Activated CD4-positive, CD25-positive, alpha-beta regulatory T cell (primary cell): ENCODE measurements at places on chromosomes 16 and 17.

DNA sequence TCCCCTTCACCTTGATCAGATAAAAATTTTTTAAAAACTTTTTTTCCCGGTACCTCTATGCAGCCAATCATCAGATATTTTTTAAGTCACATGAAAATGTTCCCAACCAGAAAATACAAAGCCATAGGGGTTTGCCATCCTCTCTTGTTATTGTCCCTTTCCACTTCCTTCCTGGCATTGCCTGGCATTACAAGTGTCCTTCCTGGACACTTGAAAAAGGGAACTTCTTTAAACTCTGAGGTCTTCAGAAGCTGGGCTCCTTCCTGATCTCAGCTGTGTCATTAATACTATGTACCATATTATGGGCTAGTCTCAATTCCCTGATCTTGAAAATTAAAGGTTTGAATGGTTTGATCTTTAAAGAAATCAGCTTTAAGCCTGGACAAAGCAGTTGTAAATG lies 64.9 kb downstream of the TEX14 start:
- no peak for DNase-seq

- no peak for DNase-seq
These were observed 537.7 kb downstream of the MAF start for GRCh38 chr16:79062821-79063220.

DNA sequence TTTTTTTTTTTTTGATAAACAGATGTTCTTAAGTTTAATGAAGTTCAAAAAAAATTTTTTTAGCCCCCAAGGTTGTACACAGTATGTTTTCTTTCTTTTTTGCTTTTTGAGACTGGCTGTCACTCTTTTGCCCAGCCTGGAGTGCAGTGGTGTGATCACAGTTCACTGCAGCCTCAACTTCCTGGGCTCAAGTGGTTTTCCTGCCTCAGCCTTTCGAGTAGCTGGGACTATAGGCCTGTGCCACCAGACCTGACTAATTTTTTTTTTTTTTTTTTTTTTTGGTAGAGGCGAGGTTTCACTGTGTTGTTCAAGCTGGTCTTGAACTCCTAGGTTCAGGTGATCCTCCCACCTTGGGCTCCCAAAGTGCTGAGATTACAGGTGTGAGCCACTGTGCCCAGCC lies 12.8 kb downstream of the ITGAE start:
- no peak for DNase-seq

GRCh38 chr17:35849469-35850348 lies 19.0 kb downstream of the HEATR9 start:
- peak; percentile 5 for DNase-seq

GRCh38 chr17:79364315-79365094 lies 246.3 kb downstream of the RBFOX3 start:
- no peak for DNase-seq

DNA sequence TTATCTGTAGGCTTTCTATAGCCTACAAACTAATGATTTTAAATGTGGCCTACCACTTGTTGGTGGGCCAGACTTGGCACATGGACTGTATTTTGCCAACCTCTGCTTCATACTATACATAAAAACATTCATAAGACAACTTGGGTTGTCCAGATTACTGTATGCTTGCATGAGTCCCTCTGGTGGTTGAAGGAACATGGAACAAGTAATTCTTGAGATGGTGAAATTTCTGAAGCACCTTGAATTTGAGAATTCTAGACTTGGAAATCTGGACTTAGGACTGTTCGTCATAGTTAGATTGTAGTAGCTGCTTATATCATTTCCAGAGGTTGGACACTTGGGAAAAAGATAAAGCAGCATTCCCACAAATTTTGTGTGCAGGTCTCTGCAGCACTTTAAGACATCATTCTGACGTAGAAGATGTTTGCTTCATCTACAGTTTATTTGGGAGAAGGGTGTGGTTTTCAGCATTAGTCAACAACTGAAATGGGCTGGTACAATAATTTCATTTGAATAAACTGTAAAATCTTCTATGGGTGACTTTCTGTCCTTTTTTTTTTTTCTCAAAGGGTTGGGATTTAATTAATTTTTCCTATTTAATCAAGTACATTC lies 31.2 kb downstream of the NFATC3 start:
- DNase-seq, result no peak

- DNase-seq, result no peak
These were observed 7.8 kb upstream of the SSTR2 start for GRCh38 chr17:73156887-73157520.

DNA sequence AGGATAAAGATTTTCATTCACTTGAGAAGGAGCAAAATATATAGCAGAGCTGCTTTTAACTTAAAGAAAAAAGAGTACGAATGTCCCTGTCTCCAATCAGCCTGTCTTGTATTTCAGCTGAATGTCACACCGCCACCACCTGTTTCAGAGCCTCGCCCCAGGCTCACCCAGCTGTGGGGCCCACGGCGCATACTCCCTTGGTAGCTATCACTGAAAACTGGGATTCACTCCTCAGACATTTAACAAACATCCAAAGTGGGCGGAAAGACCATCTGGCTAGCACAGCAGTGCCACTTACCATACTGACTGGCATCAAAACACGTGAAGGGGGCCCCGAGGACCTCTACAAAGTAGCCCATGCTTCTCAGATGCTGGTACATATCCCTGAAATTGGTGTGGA lies 25.4 kb upstream of the SLC38A8 start:
- no peak for DNase-seq

- DNase-seq, result no peak
These were observed 425.8 kb upstream of the ZFHX3 start for GRCh38 chr16:73473713-73474112.

GRCh38 chr16:2820836-2821486 lies 3.9 kb downstream of the PRSS21 start:
- no peak for DNase-seq

DNA sequence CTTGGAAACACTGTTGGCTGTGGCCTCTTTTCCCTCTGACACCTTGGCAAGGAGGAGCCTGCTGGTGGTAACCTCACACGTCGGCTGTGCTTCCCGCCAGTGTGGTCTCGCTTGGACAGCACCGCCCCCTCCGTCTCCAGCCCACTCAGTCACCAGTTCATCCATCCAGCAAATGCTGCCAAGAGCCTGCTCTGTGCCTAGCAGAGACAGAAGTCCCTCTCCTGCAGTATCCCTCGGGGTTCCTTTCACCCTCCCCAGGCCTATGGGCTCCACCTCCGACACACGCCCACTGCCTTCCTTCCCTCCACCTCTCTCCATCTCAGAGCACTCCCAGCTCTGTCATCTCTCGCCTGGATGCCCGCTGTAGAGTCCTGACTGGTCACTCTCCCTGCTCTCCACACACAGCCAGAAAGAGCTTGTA lies 12.3 kb downstream of the CACNG4 start:
- no peak for DNase-seq

- no peak for DNase-seq
These were observed at the start of gene ABCA10 for GRCh38 chr17:69228576-69228975. Gene ABCA10 (minus strand): TSS chr17:69228824. CDS start chr17:69225358, 3,466 bp downstream.

GRCh38 chr17:31650756-31651520 lies 208.1 kb downstream of the COPRS start:
- no peak for DNase-seq

DNA sequence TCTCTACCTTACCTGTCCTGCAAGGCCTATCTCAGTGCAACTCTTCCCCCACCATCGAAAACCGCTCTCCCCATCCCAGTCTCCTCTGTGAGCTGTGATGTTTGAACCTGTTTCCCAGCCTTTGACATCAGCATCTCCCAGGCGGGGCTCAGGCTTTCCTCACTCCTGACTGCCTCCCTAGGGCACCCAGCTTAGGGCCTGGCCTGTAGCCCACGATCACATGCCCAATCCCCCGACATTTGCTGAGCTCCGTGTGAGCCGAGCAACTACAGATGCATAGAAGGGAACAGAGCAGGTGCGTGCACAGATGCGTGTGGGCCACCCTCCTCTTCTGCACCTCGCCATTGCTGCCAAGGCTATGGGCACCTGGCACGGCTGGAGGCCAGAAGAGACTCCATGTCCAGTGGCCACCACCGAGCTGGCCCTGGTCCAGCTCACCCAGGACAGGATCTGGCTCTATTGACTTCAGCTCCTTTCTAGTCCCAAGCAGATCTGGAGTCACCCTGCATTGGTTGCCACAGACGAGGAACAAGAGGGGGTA lies 35.5 kb upstream of the CMIP start:
- no peak for DNase-seq

GRCh38 chr17:42111265-42111636 lies 1.3 kb downstream of the DHX58 start:
- no peak for DNase-seq

DNA sequence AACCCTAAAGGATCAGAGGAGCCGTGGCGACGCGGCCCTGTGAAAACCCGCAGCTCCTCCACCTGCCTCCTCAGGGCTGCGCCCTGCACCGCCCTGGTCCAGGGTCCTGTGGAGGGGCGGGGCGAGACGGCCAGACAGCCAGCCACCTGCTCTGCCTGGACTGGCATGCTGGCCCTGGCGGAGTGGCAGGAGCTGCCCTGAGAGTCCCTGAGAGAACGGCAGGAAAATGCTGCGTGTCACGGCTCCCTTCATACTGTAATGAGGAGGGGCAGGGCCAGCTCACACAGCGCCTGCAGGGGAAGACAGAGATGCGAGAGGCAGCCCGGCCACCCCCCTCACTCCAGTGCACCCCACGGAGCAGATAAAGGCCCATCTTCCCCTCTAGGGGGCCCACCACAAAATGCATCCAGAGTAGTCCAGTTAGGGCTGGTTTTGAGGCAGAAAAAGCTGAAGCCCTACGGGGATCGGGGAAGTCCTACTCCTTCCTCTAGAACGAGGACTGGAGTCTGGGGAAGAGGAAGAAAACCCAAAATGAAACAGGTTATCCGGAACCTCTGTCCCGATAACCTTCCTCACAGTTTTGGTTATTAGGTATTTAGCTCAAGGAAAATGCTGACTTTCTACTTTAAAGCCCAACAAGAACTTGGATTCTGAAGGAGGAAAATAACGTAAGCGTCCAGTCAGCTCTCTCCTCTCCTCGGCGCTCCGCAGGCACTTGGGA lies 97.6 kb upstream of the DNAH17 start:
- DNase-seq, result no peak

DNA sequence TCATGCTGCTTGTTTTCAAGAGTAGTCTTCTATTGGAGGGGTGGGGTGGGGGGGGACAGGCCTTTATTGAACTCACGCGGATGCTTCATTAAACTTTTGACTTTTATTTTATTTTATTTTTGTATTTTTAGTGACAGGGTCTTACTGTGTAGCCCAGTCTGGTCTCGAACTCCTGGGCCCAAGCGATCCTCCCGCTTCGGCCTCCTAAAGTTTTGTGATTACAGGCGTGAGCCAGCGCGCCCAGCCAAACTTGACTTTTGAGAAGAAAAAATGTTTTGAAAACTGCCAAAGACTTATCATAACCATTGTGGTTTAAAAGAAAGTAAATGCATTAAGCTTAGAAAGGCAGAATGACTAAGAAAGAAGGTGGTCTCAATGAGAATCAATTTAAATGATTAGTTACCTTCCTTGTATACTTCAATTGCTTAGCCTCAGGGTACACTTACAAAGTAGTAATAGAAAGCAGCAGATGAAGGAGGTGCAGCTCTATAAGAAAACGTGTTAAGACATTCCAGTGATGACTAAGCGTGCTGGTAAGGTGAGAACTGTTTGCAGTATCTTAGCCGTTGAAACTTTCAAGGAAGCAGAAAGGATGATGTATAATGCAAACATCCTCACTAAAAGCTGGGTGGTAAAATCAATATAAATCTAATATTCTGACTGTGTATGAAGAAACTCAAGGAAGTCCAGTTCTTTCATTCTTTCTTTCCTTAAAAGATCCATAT lies 1.2 kb downstream of the AP2B1 start:
- DNase-seq, result no peak
